ENCODE measurements at places on chromosomes 4 and X.

DNA sequence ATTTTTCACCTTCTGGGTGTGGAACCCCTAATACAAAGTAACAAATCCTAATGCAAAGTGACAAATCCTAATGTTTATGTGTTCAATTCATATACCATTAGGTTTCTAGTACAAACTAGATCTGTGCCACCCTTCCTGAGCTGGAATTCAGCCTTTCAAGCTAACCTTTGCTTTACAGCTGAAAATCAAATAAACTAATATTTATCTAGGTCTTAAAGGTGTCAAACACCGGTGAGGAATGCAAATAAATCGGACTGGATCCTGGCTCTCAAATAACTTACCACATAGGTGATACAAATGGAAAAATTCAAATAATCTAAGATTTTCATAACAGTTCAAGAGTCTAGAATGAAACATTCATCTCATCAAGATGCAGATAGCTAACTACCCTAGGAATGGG, 11.6 kb downstream of the IRF2 start:
- DNase-seq, result no peak

GRCh38 chr4:108611365-108611764, 9.0 kb upstream of the RPL34 start:
- no peak for DNase-seq

- no peak for DNase-seq
Measured at GRCh38 chr4:169054879-169055278, 44.8 kb upstream of the CBR4 start.

- peak; percentile 51 for DNase-seq
Measured at GRCh38 chrX:102651242-102652011, at the start of gene GPRASP1. Gene GPRASP1, plus strand, starts transcription at chrX:102651483. Its CDS starts 2,431 bp downstream, at chrX:102653914.

DNA sequence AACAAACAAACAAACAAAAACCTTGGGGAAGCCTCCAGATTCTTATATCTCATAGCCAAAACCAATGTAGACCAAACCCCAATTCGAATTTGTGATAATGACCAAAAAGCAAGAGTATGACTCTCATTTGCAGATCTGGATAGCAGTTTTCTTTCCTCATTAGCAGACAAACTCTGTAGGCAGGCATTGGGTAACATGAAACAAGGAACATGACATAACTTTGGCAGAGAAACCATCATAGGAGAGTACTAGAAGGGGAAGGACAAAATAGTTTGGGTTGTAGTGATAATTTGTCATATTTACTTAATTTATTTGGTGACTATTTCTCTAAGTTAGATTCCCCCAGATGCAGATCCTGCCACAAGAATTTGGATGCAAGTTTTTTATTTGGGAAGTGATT, 187.8 kb downstream of the MID1IP1 start:
- DNase-seq, result no peak

- DNase-seq, result no peak
Measured at GRCh38 chrX:108000751-108001150, 18.6 kb upstream of the TEX13B start.

- peak; percentile 69 for DNase-seq
Measured at GRCh38 chrX:118495958-118496762, 545 bp downstream of the DOCK11 start.
